GM04503 (cell line): ENCODE measurements at places on chromosomes 16 and 17.

DNA sequence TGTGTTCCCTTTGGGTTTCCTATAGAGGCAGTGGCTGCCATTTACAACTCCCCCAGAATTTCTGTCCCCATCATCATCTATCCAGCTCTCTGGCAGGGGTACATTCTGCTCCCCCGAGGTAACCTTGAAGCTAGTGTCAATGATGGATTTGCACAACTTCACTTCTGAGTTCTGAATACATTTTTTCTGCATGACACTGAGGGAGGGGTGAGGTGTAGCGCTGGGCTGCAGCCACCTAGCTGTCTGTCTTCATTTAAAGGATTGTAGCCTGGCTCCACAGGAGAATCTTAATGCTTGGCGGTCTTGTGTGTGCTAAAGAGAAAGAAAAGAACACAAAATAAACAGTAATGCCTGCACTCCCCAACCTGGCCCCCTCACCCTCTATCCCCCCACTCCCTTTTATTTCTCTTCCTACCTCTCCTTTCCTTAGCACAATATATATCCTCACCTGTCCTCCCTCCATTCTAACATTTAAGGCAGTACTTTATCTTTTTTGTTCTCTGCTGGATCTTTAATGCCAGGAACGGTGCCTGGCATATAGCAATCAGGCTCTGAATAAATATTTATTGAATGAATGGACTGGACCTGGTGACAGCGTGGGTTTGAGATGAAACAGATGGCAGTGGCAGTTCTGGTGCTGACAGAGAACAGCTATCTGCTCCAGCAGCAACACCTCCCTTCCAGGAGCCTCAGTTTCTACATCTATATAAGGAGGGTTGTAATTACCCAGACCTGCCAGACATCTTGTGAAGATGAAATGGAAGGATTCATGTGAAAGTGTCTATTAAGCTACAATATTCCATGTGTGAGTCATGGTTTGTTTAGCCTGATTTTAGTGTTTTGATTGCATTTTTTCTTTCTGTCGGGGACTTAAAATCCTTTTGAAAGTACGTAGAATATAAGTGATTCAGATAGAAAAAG lies 163.5 kb upstream of the CDH11 start:
- DNase-seq: no peak

DNA sequence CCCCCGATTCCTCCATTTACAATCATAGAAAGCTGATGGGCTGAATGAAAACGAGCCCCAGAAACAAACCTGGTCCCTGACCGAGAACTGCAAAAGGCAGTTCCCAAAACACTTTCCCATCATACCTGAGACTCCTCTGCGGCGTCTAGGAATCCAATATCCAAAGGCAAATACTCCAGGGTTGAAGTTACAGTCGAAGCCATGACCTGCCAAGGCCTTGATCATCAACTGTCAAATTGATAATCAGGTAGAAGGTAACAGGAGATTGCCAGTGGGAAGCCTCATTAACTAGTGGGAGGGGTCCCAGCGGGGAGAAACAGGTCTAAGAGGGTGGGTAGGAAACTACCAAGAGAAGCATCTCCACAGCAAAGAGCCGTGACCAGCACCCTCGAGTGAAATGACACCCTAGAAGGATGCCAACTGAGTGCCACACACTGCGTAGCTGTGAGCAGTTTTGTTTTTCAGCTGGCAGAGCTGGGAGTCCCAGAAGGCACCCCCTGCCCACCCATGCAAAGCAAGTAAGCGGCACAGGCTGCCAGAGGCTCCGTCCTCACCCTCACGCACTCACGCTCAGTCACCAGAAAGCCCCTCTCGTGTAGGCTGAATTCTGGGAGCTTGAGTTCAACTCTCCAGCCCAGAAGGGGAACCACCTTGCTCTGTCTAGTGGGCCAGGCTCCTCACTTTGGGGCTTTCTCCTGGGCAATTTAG lies 146.1 kb downstream of the GAS7 start:
- no peak for DNase-seq

GRCh38 chr16:31183432-31184428 lies 3.8 kb downstream of the FUS start:
- no peak for DNase-seq

- no peak for DNase-seq
Observed at GRCh38 chr17:81338274-81339190, 43.4 kb upstream of the SLC38A10 start.
